ENCODE measurements at places on chromosomes 16 and 17.

GRCh38 chr16:22624038-22624799 lies 113.5 kb downstream of the NPIPB5 start:
- DNase-seq: no peak

GRCh38 chr17:3800362-3801271 lies at the start of gene ITGAE:
Gene ITGAE, minus strand, starts transcription at chr17:3801188. Its CDS starts 44 bp downstream, at chr17:3801144.
- no peak for DNase-seq

- peak; percentile 56 for DNase-seq
These were observed 5.3 kb upstream of the WDR24 start for GRCh38 chr16:695355-696089.

DNA sequence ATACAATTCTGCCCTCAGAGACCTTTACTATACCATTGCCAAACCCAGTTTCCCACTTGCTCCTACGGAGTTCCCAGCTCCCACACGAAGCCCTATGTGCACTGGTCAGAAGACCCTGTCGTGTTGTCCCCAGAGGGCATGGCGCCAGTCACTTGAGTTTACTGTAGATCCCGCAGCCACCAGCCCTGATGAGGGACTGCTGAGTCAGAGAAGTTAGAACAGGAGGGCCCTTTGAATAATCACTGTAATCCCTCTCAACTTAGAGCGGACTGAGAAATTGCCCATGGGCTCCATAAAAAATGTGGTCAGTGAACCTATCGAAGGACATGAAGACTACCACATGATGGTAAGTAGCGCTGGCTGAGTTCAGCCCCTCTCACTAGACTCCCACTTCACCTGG lies 9.2 kb downstream of the UBFD1 start:
- DNase-seq: no peak

GRCh38 chr17:59154721-59155438 lies at the start of gene SKA2:
Gene SKA2, minus strand, starts transcription at chr17:59155186. Its CDS starts 23 bp downstream, at chr17:59155163.
- DNase-seq: peak; percentile 94

DNA sequence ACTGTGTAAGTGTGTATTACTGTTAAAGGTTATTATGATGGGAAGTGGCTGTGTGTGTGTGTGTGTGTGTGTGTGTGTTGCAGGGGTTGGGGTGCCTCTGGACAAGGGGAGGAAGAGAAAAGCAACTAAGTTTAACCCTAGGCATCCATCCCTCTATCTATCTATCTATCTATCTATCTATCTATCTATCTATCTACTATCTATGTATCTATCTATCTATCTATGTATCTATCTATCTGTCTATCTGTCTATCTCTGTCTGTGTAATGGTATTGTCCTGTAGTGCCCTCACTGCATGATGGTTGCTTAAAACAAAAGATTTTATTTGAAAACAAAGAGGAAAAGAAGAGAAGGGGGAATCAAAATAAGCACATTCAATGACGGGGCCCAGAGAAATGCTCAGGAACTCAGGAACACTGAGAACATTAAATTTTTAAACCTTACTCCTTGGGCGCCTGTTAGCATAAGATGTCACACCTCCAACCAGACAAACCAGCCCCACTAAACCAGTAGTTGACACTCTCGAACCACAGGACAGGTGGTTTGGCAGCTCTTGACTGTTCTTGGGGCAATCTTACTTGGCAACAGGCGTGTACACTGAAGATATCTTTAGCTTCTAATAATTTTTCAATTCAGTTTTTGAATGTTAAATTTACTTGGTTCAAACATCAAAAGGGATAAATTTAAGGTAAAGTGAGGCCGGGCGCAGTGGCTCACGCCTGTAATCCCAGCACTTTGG lies 5.1 kb upstream of the RPL26 start:
- no peak for DNase-seq

DNA sequence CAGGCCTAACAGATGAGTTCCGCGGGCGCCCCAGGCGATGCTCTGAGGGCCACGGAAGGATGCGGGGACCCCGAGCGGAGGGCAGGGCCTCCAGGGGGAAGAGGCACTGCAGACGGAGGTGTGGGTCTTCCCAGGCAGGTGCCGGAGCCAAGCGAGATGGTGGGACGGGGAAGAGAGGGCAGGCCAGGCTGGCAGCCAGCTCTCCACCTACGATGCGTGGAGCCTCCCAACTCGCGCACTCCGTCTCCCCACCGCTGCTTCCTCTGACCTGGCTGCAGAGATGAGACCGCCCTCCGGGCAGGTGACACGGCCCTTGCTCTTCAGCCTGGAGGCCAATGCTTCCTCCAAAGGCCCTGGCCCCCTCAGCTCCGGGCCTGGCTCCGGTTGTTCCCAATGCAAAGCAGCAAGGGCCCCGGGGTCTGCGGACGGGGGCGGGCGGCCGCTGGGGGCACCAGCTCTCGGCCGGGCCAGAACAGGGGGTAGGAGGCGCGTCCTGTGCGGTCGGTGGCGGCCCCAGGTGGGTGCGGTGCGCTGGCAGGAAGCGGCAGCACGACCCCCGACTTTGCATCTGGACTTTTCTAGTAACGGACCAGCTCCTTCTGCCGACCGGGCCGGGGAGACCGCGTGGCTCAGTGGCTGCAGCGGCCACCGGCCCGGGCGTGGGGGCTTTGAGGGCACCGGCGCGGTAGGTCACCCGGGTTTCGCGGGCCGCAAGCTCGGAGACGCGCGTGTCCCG lies 1.5 kb upstream of the SOX8 start:
- DNase-seq: no peak

DNA sequence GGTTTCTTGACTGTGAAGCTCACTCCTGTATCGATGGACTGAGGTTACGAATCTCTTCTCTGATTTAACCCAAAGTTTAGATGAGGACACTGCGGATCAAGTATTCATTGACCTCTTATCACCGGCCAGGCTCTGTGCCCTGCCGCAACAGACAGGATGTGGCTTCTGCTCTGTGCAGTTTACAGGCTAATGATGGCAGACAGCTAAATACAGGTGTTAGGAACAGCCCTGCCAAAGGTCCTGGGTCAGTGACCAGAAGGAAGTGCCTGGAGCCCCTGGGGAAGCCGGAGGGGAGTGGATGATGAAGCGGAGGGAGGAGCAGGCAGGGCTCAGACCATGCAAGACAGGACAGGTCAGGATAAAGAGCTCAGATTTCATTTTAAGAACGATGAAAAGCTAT lies 44.4 kb downstream of the HAPSTR1 start:
- no peak for DNase-seq

DNA sequence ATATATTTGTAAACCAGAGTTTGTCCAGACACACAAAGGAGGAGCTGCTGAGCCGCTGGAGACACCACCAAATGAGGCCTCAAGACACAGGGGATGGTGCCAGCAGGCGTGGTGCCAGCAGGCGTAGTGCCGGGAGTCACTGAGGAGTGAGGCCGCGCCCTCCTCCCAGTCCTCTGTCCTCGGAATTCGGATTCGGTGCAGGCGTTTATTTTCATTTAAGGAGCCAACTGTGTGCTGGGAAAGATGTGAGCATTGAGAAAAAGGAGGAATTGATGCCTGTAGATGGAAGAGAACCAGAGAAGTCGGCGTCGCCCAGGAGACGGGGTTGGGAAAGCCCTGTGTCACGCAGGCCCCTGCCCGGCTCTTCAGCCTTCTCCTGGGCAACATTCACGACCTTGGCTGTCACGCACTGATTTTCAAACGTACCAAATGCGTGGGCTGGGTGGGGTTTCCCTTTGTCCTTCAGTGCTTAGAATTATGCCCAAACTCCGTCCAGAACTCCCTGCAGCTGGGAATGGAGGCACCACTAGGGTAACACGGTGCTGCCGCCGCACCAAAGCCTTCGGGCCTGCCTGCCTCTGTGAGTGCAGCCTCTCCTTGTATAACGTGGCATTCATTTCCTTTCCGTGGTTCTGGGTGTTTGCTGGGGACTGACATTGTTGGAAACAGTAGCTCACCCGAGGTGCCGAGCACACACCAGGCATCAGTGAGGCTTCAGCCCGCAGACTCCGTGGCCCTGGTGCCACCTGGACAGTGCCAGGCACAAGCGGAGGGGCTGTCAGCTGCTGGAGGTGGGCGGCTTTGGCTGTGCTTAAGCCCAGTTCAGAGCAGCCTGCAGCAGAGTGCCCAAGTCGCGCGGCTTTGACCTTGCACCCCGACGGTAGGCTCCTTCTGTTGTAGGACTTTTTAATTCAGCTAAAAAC lies 49.0 kb upstream of the CHMP6 start:
- DNase-seq: no peak

GRCh38 chr17:11853321-11854151 lies 143.7 kb downstream of the ZNF18 start:
- DNase-seq: no peak

- no peak for DNase-seq
These were observed 1.8 kb downstream of the ZBTB4 start for GRCh38 chr17:7477392-7478275.

DNA sequence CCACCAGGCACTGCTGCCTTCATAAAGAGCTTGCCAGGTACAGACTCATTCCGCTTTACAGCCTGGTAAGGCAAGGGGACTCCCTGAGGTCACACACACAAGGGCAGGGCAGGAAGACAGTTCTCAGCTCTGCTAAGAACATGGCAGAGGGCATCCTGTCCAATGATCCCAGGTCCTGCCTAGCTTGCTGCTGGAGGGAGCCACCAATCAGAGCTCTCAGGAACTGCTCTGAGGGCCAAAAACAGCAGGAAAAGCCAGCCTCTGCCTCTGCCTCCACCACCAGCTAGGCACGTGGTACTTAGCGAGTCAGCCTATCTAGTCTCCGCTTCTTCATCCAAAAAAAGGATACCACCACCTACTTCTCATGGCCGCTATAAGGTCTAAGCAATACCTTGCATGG lies 66.1 kb downstream of the GTF3C1 start:
- no peak for DNase-seq

DNA sequence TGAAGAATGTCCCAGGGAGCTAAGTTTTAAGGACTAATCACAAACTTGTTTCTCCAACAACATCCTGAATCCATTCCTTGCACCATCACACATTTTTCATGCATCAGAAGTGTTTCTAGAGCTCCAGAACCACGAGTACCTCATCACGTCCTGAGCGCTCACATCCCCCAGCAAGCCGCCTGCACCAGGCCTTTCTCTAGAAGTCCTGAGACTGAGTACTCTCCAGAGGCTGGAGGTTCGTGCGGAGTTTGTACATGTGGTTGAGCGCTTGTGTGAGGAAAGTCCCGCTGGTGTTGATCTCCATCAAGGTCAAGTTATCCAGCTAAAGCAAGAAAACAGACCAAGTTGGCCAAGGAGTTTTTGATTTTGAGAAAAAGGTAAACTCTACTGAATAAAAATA lies 10.7 kb downstream of the GINS2 start:
- DNase-seq: no peak

GRCh38 chr16:72278301-72278700 lies 106.3 kb upstream of the PMFBP1 start:
- no peak for DNase-seq

GRCh38 chr16:66901626-66902025 lies 17.1 kb downstream of the CDH16 start:
- DNase-seq: no peak

DNA sequence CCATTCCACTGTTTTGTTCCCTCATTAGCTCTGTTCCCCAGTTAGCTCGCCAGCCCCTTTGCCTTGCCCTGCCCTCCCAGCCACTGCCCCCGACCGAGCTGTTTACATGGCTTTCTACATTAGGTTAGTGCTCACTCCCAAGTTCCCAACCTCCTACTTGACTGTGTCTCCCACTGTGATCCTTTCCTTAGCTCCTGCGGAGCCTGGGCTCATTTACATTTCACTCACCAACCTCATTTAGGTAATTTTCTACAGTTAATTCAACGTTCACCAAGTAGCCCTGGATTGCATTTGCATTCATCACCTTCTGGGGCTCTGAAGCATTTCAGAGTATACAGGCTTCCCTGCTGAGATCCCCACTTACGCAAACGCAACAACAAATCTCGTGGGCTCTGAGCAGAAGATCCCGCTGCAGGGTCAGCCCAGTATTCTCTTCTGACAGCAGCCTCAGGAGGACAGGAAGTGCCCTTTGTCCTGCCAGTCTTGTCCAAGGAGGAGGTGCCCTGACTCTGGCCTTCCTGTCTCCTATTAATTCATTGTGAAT lies 325.8 kb upstream of the CCL2 start:
- no peak for DNase-seq

DNA sequence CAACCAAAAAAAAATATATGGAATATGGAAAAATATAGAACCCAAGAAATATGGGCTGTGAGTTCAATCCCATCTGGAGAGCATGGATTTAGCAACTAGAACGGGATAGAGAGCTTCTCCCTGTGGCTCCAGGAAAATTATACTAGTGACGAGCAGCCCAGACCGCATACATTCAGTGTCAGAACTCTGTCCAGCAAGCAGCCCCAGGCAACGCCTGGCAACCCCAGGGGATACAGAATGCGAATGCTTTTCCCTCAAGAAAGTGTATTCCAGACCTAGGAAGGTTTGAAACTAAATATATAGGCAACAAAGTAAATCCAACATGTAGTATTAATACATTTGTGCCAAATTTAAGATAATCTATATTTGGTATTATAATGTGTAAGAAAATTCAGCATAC lies 13.5 kb upstream of the ASGR2 start:
- DNase-seq: no peak

- DNase-seq: no peak
These were observed 412.0 kb upstream of the MAF start for GRCh38 chr16:80012586-80012985.

DNA sequence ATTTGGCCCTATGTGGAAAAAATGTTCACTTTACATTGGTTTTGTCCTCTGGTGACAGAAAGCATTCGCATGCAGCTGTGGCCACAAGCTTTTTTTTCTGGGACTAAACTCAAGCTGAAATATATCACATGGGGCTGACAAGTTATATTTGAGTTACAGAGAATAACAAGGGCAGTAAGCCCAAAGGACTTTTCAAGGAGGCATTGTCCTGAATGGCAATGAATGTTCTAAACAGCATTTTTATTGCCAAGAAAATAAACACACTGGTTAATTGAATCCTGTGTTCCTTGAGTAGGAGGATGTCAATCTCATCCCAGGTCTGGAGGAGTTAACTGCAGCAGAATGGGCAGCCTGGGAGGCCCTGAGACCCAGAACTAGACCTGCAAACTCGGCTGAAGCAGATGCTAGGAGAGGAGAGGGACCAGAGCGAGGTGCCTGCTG lies 114.5 kb downstream of the COPRS start:
- DNase-seq: no peak

GRCh38 chr17:19237389-19238166 lies 412 bp downstream of the EPN2 start:
- DNase-seq: peak; percentile 19

GRCh38 chr16:81817789-81818567 lies 38.9 kb downstream of the PLCG2 start:
- no peak for DNase-seq

DNA sequence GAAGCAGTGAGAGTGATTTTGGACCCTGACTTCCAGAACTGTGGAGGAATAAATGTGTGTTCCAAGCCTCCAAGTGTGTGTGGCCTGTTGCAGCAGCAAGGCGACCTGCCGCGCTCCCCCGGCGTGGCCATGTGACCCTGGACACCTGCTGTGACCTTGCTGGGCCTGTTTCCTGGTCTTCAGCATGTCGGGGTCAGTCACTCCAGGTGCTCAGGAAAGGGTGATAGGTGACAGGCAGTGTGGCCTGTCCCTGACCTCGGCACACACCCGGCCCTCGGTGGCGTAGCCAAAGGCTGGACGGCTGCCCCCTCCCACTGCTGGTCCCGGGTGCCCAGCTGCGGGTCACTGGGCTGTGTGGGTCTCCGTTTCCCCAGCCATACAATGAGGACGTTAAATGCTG lies 31.8 kb upstream of the ZNF469 start:
- no peak for DNase-seq

GRCh38 chr16:25868706-25869370 lies 177.1 kb downstream of the HS3ST4 start:
- no peak for DNase-seq
